ENCODE measurements at places on chromosomes 2 and 18.

DNA sequence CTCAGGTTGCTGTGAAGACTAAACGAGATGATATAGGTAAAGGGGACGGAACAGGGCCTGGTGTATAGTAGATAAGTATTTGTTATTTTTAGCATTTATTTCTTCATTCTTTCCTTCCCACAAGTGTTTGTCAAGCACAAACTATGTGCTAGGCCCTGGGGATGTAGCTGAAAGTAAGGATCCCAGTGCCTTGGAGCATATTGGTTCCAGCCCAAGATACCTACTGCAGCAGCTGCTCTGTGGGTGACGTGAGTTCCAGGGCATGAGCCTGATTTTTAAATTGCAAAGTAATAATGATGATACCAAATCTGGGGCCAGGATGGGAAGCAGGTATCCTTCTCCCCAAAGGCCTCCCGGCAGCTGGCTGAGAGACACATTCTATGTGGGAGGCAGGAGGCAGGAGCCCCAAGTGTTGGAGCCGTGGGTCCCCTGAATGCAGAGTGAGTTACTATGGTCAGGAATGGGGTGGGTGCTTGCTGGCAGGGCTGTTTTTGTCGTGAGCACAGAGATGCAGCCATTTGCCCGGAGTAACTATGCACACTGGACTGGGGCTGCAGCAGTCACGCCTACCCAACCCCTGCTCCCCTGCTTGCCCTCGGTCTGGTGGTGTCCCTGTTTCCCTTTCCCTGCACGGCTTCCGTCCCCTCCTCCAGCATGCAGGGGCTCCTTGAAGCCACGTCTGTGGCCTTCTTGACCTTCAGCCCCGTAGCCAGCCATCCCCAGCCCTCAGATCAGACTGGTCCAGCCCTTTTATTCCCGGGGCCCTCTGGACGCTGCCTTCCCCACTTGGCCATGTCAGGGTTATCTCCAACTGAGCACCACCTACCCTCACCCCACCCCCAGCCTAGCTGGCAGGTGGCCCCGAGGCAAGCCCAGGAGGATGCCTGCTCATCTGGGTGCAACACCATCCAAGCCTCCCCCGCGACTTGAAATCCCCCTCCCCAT is 52.4 kb downstream of the INHBB start:
- DNase-seq, result peak; percentile 71

DNA sequence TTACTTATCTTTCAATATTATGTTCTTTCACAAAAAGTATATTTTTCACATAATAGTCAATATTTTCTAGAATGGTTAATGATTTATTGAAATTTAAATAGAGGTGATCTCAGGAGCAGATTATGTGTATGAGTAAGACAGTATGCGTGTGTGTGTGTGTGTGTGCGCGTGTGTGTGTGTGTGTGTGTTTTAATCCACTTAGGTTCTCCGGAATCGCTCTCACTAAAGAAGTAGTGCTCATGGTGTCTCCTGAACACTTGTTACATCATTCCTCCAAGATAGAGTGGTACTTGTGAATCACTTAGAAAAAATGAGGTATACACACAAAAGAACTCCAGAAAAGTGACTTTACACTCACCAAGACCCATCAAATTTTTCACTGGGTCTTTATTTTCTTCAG is 91.0 kb upstream of the KCNH7 start:
- DNase-seq, result no peak

- DNase-seq, result no peak
Observed at GRCh38 chr2:168997794-168998193, 33.3 kb downstream of the ABCB11 start.

GRCh38 chr2:177705511-177706173 is 313.1 kb downstream of the AGPS start:
- DNase-seq, result no peak

DNA sequence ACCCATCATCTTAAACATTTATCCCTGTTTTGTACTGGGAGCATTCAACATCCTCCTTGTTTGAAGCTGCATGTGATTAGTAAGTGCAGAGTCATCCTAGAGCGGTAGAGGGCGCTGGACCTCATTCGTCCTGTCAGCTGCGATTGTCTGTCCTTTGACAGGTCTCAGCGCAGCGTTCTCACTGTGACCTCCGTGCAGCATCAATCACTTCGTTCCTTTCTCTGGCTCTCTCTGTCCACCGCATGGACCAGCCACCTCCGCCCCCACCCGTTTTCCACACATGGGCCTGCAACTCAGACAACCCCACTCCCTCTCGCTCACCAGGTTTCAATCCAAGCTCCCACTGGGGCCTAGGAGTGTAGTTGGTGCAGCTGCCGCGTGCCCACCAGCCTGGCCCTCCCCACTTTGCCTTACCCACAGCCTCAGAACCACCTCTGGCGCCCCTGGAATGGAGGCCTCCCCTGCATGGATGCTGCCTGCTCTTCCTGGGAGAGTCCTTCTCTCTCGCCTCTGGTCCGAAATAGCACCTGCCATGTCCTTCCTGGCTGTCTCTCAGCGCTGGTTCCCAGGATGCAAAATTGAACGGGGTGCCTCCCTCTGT is 90.5 kb downstream of the NDUFA10 start:
- DNase-seq, result no peak

DNA sequence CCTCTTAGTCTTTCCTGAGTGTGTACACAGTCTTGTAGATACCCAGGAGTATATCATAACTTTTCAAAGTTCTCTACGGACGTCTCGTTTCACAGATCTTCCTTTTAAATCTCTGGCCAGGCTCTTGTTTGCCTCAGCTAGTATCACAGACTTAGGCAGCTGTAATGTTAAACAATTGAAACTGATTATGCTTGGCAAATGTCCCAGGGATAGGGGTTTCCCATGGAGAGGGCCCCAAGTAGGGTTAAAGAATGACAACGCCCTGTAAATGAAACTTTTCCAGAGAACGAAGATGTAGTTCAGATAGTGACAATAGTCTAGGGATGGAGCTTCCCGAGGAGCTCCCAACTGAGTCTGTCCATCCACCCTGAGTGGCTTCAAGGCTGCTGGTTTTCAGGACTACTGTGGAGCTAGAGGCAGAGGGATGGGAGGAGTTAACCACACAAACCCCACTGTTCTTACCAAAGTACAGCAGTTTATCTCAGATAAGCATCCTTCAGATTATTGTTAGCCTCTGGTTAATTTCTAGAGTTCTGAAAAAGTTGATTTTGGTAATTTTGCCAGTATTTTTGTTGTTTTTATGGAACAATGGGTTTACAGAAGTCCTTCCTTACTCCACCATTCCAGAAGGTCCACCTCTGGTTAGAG is 9.1 kb downstream of the NEURL3 start:
- DNase-seq, result no peak

DNA sequence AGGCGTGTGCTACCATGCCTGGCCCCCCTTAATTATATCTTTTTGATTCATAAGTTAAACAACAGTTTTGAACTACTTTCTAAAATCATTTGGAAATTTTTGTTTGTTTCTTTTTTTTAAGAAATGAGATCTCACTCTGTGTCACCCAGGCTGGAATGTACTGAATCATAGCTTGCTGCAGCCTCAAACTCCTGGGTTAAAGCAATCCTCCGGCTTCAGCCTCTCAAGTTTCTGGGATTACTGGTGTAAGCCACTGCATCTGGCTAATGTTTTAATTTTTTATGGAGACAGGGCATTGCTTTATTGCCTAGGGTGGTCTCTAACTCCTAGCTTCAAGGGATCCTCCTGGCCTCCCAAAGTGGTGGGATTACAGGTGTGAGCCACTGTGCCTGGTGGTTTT is 71.5 kb downstream of the BABAM2 start:
- no peak for DNase-seq

DNA sequence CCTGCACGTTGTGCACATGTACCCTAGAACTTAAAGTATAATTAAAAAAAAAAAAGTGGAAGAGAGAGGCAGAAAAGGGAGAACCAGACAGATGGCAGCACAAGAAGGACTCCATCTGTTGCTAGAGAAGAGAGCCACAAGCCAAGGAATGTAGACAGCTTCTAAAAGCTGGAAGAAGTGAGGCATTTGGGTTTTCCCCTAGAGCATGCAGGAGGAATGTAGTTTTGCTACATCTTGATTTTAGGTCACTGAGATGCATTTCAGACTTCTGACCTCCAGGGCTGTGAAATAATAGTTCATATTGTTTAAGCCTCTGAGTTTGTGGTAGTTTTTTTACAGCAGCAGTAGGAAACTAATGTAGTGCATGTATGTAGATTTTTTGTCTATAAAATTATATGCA is 46.0 kb downstream of the CAVIN2 start:
- DNase-seq, result no peak

GRCh38 chr2:108924580-108925251 is 64.3 kb downstream of the EDAR start:
- no peak for DNase-seq

DNA sequence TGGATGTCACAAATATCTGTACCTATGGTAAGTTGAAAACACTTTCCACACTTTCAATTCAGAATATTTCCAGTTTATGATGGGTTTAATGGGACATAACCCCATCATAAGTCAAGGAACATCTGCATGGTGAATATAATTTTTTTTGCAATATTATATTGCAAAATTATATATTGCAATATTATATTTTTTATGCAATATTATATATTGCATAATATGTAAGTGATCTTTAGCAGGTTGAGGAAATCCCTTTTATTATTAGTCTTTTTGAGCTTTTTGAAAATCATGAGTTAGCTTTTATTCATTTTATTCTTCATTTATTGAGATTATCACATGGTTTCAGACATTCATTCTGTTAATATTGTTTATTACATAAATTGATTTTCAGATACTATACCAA is 342.2 kb upstream of the GALNT5 start:
- DNase-seq, result no peak

- DNase-seq, result no peak
Observed at GRCh38 chr2:133977405-133977804, 276.5 kb upstream of the MGAT5 start.

DNA sequence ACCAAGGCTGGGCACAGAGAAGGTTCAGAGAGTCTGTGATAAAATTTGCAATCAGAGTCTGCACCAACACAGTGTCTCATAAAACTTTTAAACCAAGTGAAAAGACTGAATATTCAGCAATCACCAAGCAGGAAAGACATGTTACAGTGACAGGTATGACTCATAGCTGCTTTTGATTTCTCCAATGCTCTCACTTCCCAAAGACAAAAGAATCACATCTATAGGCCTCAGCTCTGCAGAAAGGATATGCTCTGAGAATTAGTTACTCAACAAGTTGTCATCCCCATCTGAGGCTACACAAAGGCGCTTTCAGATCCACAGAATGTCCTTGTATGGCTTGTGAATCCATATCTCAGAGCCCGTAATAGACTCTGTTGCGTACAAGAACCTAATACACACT is 92.5 kb downstream of the KCNF1 start:
- DNase-seq, result peak; percentile 59

- DNase-seq, result no peak
Observed at GRCh38 chr2:115520727-115521126, 1078.3 kb downstream of the DPP10 start.

- DNase-seq, result no peak
Observed at GRCh38 chr2:78999406-78999805, 26.1 kb upstream of the REG3G start.

- no peak for DNase-seq
Observed at GRCh38 chr2:6999211-6999877, 82.1 kb downstream of the RNF144A start.

DNA sequence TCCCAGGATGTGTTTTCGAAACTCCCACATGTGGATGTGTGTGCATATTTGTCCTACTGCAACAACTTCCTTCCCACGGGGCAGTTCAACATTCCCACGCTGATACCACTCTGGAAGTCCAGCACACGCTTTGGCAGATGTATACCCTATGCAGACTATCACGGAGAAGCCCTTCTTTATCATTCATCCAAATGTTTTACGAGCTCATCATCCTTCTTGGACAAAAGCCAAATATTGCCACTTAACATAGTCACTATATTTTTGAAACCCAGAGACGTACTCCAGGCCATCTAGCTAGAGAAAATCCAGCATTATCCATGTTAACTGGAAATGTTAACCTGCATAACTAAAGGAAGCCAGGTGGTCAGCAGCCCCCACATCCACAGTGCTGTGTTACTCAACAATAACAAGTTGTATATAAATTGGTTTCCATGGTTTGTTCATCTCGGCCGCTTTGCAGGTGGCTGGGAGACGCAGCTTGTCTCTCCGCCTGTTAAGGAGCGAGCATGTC is 131.5 kb downstream of the ZNF532 start:
- DNase-seq, result peak; percentile 58

DNA sequence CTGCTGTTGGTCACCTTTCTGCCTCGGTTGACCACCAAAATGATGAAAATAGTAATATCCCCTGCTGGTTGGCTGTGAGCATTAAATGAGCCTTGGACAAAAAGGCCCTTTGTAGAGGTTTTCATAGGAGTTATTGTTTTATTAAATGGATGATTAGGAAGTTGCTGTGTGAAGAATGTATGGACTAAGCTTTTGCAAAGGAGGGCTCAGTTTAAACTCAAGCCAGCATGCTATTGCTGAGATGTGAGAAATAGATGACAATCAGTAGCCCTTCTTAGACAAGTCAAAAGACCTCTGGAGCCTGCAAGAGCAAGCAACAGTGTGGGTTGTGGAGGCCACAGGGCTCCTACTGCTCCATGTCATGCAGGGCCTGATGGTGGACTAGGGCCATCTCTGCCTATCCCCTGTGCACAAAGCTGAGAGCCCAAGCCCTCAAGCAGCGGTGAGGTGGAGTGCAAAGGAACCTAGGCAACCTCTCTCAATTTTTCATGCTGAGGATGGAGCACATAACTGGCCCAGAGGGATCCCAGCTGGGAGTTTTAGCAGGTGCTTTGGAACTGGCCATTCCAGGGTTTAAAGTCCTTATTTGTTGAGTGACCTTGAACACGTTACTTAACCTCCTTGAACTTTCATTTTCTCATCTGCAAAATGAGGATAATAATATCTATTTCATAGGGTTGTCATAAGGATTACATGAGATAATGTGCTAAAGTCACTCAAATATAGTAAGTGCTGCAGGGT is 37.1 kb downstream of the FOSL2 start:
- no peak for DNase-seq

DNA sequence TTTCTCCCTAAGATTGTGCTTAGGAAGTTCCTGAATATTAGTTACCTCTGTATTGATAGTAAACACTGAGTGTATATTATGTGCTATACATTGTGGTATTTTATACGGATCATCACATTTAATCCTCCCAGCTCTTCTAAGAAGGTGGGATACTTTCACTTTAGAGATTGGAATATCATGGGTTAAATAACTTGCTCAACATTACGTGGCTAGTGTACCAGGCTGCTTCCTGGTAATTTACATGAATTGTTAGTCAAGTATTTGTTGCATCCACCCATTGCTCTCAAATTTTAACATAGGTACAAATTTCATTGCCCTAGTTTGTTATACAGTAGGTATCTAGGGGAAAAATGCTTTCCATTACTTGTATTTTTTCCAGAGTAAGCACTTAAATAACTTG is 21.4 kb downstream of the FAM98A start:
- no peak for DNase-seq

DNA sequence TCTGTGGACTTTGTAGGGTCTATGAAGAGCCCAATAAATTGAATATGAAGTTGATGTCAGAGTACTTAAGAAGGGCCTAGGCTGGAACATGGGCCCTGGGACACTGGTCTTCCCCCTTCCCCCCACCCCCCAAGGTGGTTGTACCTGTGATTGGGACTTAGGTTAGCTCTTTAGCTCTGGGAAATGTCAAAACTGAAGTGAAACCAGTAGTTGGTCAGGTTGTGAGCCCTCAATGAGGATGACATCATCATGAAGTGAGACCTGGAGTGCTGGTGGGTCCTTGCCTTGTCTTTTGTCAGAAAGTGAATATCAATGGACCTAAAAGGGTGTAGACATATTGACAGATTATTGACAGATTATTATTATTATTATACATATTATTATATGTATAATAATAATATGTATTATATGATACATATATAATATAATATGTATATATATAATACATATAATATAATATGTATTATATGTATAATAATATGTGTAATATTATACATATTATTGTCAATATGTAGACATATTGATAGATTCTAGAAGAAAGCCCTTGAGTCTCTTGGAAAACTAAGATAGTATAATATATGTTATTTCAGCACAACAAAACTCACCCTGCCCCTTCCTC is 5.4 kb downstream of the MARS2 start:
- no peak for DNase-seq

All from SJSA1 (cell line).